ENCODE measurements at places on chromosomes 4 and X. TPM values are rescaled to one million over a fixed set of nuclear protein-coding genes. Genes with fewer than 3 reads are reported as not detected.

The MAGEB17 gene
- polyA plus RNA-seq, result not detected

The DUX4 gene
- not detected for polyA plus RNA-seq

DNA sequence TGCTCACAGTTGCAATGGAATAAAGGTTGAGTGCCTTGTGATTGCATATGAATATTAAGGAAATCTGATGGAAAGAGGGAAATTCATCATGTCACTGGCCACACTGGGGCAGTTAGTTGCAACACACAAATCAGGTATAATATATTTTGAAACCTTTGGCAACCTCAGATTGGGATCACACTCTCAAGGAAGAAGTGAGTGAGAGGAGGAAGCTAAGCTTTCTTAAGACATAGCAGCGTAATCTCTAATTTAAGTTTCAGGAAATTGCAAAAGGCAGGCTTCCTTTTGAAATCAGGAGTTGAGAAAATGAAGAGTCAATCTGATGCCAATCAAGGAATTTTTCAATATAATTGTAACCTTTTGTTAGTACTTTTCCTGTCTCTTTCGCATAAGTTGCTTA lies 12.3 kb upstream of the CLTRN start:
- no peak overlapping the region for H3K27ac ChIP-seq
- no peak overlapping the region for H3K4me3 ChIP-seq
- no peaks in the 10 kb centered on the region for H3K36me3 ChIP-seq
- peaks cover 16% of the 10 kb centered on the region for H3K4me1 ChIP-seq

- H3K36me3 ChIP-seq, result no peaks in the 10 kb centered on the region
- no peak for DNase-seq
- no peaks in the 10 kb centered on the region for H3K4me1 ChIP-seq
- H3K4me3 ChIP-seq, result no peak overlapping the region
- H3K27me3 ChIP-seq, result no peaks in the 10 kb centered on the region
Measured at GRCh38 chrX:23884427-23885024, 23.2 kb downstream of the APOO start.

DNA sequence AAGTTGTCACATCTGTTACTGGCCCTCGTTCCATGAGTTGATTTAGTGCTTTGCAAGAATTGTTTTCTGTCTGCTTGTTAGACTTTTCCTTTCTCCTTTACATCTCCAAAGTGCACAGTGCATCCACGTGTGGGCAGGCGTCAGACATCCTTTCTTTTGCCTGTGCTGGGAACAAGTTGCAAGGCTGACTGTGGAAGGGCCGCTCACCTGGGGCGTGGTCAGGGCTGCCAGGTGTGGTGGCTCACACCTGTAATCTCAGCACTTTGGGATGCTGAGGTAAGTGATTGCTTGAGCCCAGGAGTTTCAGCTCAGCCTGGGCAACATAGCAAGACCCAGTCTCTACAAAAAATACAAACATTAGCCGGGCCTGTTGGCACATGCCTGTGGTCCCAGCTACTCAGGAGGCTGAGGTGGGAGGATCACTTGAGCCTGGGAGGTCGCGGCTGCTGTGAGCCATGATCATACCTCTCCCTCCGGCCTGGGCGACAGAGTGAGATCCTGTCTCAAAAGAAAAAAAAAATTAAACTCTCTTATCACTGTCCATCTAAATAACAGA lies 46.2 kb downstream of the RGS12 start:
- H3K27me3 ChIP-seq, result no peaks in the 10 kb centered on the region
- no peak for DNase-seq
- no peaks in the 10 kb centered on the region for H3K36me3 ChIP-seq
- H3K4me3 ChIP-seq, result no peak overlapping the region
- H3K4me1 ChIP-seq, result no peaks in the 10 kb centered on the region

DNA sequence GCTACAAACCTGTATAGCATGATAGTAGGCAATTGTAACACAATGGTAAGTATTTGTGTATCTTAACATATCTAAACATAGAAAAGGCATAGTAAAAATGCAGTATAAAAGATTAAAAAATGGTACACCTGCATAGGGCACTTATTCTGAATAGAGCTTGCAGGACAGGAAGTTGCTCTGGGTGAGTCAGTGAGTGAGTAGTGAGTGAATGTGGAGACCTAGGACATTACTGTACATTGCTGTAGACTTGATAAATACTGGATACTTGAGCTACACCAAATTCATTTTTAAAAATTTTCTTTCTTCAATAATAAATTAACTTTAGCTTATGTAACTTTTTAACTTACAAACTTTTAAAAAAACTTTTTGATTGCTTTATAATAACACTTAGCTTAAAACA lies 68.2 kb upstream of the MAML3 start:
- H3K27ac ChIP-seq, result no peak overlapping the region
- no peak for DNase-seq
- H3K4me3 ChIP-seq, result no peak overlapping the region
- no peaks in the 10 kb centered on the region for H3K36me3 ChIP-seq
- H3K4me1 ChIP-seq, result no peaks in the 10 kb centered on the region

DNA sequence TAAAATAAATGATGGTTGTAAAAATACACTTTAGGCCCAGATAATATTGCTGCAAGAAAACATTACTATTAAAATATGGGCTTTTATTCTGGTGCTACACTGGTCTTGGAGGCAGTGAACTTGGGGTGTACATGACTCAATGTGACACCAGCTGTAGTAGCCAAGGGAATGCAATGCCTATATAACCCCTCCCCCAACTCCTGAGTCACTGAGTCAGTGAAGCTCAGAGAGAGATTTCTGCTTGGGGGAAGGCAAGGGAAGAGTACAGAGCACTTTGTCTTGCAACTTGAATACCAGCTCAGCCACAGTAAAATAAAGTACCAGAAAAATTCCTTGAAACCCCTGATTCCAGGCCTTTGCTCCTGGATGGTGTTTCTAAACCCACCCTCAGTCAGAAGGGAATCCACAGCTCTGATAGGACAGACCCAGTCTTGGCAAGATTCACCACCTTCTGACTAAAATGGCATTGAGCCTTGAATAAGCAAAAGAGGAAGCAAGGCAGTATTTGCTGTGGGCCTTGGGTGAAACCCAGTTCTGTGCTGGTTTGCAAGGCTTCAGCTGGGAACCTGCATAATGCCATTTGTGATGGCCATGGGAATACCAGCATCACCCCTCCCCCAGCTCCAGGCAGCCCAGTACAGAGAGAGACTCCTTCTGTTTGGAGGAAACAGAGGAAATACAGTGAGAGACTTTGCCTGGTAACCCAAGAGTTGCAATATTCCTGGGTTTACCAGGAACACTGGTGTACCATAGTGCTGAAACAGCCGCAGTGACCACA lies 209.9 kb downstream of the IQCM start:
- no peak for DNase-seq
- no peak overlapping the region for H3K4me3 ChIP-seq
- H3K27ac ChIP-seq, result no peak overlapping the region

DNA sequence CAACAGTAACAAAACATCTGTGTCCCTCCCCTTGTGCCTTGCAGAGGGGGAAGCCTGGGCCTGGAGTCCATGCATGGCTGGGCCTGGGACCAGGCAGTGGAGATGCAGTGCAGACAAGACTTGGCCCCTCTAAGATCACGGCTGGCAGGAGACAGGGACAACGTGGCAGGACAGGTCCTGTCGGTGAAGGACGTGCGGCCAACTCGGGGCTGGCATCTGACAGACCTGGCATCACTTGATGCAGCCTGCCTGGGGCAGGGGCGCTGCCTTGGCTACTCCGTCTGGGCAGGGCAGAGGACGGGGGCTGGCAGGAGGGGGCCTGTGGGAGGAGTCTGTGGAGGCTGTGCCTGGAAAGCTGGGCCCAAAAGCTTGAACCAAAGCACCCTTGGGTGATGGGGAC lies 112.1 kb downstream of the CPZ start:
- H3K4me1 ChIP-seq, result no peaks in the 10 kb centered on the region
- H3K27ac ChIP-seq, result no peak overlapping the region
- no peak for DNase-seq
- no peaks in the 10 kb centered on the region for H3K36me3 ChIP-seq

DNA sequence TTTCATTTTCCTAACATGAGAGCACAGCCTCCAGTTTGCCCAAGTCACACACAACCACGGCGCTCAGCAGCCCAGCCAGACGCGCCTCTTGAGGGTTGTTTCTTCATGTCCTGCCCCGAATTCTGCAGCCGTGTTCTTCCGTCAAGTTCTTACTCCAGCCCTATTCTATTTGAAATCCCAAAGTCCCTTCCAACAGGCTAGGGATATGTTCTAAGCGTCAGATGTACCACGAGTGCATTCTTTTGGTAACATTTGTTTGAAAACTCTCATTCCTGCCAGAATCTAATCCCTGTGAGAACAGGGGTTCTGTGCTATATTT lies 23.1 kb downstream of the ACSL1 start:
- H3K27me3 ChIP-seq, result no peaks in the 10 kb centered on the region
- no peak for DNase-seq
- H3K4me3 ChIP-seq, result no peak overlapping the region

DNA sequence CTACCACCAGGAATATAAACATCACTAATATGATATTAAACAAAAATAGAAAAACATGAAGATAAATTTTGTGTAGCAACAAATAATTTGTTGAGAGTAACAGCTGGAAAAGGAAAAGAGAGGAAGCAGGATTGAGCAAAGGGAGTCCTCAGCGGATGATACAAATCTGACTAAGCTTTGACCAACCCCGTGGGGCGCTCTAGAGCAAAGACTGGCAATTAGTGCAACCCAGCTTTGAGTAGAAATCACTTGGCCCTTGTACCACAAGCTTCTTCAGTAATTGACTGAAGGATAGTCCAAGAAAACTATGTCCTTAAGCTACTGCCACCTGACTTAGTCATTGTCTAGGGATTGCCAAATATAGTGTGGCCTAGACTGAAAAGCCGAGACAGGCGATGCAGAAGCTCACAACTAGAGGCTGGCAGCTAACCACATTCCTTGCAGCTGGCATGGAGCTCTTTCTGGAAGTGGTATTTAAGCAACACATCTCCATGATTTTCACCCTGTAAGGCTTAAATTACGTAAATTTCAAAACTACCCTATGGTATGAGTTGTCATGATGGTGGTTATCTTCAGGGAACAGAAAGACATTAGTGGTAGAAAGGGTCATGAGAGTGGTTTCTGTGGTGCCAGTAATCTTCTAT lies 396.0 kb downstream of the PDGFC start:
- H3K36me3 ChIP-seq, result no peaks in the 10 kb centered on the region
- DNase-seq, result no peak
- no peaks in the 10 kb centered on the region for H3K4me1 ChIP-seq
- H3K27ac ChIP-seq, result no peak overlapping the region
- no peak overlapping the region for H3K4me3 ChIP-seq
- no peaks in the 10 kb centered on the region for H3K27me3 ChIP-seq

DNA sequence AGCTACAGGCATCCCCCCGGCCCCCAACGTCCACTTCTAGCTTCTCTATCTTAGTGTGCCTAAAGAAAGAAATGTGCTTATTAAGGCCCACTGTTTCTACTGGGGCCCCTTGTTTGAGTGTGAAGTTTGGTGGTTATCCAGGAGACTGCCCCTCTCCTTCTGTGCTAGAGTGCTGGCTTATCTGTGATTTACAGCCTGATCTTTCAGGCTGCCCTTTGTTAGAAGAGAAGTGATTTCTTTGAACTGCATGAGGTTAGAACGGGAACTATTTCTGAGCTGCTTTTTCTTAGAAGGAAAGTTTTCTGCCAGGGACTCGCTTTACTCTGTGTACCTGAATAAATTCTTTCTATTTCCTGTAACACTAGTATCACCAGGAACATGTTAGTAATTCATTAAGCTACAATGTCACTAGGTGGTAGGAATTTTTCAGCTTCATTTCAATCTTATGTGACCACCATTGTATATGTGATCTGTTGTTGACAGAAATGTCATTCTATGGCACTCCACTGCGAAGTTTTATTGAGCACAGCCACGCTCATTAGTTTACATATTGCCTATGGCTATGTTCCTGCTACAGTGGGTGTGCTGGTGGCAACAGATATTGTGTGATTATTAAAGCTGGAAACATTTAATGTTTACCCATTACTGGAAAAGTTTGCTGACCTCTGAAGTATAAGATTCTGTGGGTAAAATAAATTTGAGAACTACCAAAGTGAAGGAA lies 193.8 kb upstream of the CXorf51B start:
- H3K27me3 ChIP-seq, result no peaks in the 10 kb centered on the region
- H3K4me3 ChIP-seq, result no peak overlapping the region
- no peaks in the 10 kb centered on the region for H3K4me1 ChIP-seq
- peak; percentile 21 for DNase-seq
- no peak overlapping the region for H3K27ac ChIP-seq
- H3K36me3 ChIP-seq, result no peaks in the 10 kb centered on the region

- no peaks in the 10 kb centered on the region for H3K27me3 ChIP-seq
- H3K27ac ChIP-seq, result no peak overlapping the region
- no peak overlapping the region for H3K4me3 ChIP-seq
- no peaks in the 10 kb centered on the region for H3K36me3 ChIP-seq
Measured at GRCh38 chrX:75609406-75609805, 86.6 kb upstream of the ZDHHC15 start.

DNA sequence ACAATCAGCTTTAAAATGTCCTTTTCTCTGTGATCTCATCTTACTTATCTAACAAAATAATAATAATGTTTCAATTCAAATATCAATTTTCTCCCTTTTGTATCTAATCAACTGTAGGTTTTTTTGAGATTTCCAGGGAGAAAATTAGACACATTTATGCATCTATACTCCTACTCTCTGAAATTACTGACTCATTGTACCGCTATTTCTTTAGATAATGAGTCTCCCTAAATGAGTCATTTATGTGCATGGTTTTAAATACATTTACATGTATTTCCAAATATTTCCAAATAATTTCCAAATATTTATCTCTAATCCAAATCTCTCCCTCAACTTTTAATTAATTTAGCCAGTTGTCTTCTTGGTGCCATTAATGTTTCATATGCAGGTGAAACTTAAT lies 621.0 kb downstream of the TECRL start:
- no peaks in the 10 kb centered on the region for H3K27me3 ChIP-seq
- no peaks in the 10 kb centered on the region for H3K4me1 ChIP-seq
- no peak overlapping the region for H3K4me3 ChIP-seq
- no peak overlapping the region for H3K27ac ChIP-seq
- no peak for DNase-seq

DNA sequence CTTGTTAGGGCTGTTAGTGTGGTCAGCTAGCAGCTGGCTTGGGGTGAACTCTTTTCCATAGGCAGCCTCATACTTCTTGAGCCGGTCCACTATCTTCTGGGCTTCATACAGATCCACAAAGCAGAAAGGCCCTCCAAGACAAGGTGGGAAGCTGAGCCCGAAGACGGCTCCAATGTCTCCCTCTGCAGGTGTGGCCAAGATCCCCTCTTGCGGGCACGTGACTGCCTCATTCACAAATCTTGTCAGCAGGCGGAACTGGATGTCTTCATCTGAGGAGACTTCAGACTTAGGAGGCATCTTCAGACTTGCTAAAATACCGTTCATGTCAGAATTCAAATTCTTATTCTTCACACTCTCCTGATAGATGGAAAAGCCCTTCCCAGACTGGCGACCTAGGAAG lies 25.3 kb downstream of the CPE start:
- no peak overlapping the region for H3K4me3 ChIP-seq
- DNase-seq, result no peak
- no peaks in the 10 kb centered on the region for H3K27me3 ChIP-seq
- no peaks in the 10 kb centered on the region for H3K4me1 ChIP-seq

Measured in small intestine (tissue), 16 donors.